SK-N-SH (cell line): ENCODE measurements at places on chromosomes 7 and 10.

- DNase-seq, result no peak
These were observed 114.1 kb upstream of the PDLIM1 start for GRCh38 chr10:95404864-95405263.

- DNase-seq, result no peak
These were observed 44.3 kb downstream of the CPED1 start for GRCh38 chr7:121032645-121033460.

- peak; percentile 30 for DNase-seq
These were observed 6.5 kb downstream of the ARPC1B start for GRCh38 chr7:99380823-99381663.

DNA sequence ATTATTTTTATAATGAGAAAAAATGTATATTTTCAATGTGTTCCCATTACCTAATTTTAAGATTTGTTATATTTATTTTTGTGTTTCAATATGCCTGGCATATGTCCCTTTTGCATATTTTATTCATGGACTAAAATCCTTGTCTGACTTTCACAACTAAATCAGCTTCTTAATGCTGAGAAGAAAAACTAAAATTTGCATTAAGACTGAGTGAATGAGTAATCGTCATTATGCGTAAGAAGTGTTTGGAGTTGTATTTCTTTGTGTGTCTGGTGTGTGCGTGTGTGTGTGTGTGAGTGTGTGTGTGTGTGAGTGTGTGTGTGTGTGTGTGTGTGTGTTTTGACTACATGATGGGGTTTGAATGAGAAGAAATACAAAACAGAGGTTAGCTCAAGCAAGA lies 201.7 kb upstream of the SP8 start:
- DNase-seq, result no peak

GRCh38 chr7:95501261-95501832 lies 15.6 kb downstream of the ASB4 start:
- DNase-seq, result no peak

DNA sequence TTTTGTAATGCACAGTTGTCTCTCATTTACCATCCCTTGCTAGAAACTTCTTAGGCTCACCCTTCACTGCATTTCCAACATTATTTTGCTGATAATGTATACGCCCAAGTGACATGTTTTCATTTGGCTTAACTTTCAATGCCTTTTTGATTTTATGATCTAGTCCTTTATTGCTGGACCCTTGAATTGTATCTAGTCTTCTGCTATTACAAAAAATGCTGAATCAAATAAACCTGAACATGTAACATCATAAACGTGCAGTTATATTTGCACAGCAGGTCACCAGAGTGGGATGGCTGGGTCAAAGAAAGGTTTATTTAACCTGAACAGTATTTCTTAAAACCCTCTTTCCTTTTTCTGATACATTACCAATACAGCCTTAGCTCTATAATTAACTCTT lies 63.0 kb downstream of the MINDY3 start:
- DNase-seq, result no peak
